ENCODE measurements at places on chromosomes 1 and 21.
A peak's percentile ranks its signal among the peaks of the same experiment; 100 is the strongest.

DNA sequence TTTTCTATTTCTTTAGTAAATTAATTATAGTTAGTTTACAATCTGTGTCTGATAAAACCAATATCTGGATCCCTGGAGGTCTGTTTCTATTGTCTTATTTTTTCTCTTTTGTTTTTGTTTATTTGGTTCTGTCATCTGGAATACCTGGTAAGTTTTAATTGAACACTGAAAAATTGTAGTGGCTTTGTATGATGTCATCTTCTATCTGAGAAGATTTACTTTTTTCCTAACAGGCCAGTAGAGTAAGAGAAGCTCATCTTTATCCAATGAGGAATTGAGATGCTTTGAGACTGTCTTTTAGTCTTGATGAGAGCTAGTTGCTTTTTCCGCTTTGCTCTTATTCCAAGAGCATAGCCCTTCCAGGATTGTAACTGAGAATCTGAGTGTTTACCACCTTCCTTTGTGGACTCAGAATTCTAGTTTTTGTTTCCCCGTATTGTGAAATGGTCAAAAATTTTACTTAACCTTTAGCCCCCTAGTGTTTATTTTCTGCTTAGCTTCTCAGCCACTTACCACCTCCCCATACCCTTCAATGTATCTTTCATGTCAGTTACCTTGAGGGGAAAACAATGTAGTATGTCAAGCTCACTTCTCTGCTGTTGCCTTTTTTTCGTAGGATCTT, 25.0 kb downstream of the PTGFRN start:
- DNase-seq, result peak; percentile 1

- DNase-seq, result no peak
Measured at GRCh38 chr1:64179588-64179987, 23.8 kb upstream of the UBE2U start.

GRCh38 chr21:17796503-17796902, 22.7 kb downstream of the C21orf91 start:
- no peak for DNase-seq

GRCh38 chr1:63612971-63613370, 19.8 kb downstream of the PGM1 start:
- no peak for DNase-seq

DNA sequence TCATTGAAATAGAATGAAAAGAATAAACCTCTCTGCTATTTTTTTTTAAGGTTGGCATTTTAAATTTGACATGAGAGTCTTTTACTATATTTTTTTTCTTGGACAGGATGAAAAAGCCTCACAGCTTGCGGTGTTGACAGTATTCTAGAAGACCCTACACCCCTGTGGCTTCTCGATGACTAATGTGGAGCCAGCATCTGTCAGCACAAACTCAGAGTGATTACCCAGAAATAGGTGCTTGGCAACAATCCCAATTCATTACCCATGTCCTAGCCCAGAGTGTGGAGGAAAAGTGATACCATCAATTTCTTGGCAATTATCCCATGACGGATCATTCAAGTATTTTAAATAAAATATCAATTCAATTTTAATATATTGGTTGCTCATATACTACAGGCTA, 186.8 kb upstream of the MAP1LC3C start:
- DNase-seq, result no peak

- no peak for DNase-seq
Measured at GRCh38 chr1:210776712-210777111, 357.2 kb downstream of the KCNH1 start.

- DNase-seq, result no peak
Measured at GRCh38 chr1:243890576-243890975, 40.5 kb upstream of the AKT3 start.

DNA sequence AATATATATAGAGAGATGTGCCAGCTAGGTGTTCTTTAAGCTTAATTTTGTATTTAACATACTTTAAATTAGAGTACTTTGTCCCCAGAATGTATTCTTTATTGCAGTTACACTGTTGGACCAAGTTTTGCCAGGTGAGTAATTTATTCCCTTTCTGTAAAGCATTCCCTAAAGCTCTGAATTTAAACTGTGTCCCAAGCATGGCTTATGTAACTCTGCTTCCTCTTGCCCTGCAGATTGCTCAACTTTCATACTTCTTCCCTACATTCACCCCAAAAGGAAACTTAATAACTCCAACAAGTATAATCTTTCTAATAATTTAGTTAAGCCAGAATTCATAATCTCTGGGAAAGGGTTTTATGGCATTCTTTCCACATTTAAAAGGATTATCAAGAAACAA, 5.6 kb downstream of the LYPLAL1 start:
- DNase-seq, result no peak

DNA sequence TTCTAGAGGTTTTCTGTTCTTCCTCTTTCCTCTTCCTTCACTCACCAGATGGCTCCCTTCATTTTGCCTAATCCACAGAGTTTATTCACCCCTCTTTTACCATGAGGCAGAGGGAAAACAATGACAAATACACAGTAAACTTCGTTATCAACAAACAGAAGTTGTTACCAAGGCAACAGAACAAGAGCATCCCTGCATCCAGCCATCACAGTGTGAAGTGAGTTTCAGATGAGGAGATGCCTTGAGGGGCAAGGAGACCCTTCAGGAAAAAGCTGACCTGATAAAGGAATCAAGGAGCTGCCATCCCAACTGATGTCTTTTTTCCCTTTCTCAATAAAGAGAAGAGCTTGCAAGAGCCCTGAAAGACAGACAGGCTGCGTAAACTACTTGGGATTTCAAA, 195.3 kb downstream of the BRINP2 start:
- no peak for DNase-seq

DNA sequence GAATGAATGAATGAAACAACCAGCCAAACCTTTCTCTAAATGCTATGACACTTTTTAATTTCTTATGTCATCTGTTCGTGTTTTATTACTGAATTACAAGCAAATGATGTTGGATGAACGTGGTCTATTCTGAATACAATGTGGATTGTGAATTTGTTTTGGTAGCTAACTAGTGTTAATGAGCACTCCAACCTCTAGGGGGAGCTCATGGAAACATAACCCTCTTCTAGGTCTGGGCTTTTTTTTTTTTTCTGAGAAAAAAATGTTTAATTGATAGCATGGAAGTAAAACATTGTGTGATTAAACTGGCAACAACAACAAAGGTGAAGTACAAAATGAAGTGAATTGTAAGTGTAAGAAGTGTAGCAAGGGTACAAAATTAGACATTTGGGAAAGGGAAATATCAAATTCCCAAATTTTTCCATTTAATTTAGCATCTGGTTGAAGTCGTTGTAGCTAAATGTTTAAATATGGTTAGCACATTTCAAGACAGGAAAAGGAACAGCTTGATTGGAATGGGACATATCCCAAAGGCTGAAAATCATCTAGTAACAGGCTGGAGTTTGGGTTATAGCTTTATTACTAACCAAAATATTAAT, 42.6 kb upstream of the PTGS2 start:
- no peak for DNase-seq

DNA sequence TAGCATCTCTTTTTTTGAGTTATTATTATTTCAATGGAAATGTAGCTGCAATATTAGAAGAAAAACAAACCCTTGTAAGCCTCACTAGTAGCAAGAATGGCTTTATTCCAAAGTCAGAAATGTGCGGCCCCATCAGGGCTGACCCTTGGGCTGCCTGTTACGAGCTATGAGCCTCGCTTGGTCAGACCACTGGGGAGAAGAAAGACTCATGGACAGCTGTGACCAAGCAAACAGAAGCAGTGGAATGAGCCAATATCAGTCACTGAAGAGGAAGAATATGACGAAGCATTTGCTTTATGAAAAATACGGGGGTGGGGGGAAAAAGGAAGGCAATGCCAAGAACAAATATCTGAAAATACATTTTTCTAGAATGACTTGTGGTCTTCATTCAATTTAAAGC, 504.5 kb downstream of the LMO4 start:
- DNase-seq, result no peak

DNA sequence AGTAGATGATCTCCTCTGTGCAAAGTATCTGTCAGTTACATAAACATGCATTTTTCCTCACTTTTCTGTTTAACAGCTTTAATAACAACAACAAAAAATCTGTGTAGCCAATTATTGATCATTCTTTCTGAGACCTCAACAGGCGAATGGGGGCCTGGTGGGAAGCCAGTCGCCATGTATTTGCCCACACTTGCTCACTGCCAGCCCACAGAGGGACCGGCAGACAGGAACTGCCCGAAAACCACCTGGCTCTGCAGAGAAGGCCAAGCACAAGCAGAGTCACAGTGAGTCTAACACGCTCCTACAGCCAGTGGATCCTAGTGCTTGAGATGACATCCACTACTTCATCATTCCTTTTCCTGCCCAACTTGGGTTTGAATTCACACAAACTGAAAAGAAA, 56.1 kb downstream of the NPHP4 start:
- DNase-seq, result no peak

DNA sequence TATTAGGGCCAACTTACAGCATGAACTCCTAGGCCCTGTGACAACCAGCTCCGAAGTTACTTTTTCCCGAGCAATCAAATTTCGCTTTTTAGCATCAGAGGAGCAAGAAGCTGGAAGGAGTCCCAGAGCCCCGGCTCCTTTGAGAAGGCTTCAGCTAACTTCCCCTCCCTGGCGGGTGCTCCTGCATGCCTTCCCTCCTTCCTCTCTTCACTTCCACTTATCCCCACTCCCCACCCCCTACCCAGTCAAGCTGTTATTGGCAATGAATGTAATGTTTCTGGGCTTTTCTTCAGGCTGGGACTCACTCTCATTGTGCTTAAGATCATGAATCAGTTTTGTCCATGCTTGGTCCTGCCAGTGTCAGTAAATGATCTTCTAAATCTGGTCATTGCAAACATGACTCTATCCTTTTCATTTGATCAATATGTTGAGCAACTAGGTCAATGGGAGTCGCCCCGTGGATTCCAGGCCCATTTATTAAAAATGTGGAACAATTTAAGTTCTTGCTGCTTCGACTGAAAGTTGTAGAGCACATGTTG, 94.5 kb upstream of the TSPAN2 start:
- no peak for DNase-seq

DNA sequence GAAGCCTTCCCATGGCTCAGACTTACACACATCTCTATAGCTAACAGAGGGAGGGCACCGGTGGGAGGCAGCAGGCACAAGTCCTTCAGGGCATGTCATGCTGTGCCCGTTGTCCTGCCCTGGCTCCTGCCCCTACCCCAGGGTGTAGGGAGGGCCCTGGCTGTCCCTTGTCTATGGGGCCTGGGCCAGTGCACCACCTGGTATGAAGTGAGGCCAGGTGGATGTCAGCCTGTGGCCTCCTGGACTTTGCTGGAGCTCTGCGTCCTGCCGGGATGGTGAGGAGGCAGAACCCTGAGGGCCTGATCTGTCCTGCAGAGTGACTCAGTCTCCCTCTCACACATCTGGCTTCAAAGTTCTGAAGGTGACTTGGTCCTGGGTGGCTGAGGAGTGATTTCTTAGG, 47.3 kb upstream of the GPR37L1 start:
- DNase-seq, result no peak

GRCh38 chr1:24795236-24795635, 50.0 kb downstream of the CLIC4 start:
- DNase-seq, result no peak

GRCh38 chr1:39109644-39110043, 83.5 kb downstream of the NDUFS5 start:
- no peak for DNase-seq

DNA sequence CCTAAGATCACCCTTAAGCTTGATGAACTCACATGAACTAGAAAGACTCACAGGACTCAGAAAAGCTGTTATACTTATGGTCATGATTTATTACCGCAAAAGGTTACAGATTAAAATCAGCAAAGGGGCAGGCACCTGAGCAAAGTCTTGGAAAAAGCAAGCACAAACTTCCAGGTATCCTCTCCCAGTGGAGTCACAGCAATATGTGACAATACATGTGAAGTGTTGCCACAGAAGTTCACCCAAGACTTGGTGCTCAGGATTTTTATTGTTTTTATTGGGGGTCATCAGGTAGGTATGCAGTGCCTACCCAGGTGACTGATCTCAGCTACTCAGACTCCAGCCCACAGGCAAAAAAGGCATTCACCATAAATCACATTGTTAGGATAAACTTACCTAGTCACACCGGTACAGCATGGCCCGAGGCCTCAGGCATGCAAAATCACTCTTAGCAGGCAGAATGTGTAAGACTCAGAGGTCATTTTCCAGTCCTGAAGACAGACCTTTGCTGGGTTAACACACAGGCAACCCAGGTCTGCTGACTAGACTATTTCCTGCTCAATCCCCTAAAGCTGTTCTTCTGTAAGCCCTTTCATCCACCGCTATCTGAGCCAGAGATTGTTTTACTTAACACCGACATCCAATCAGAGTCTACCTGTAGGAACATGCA, 55.6 kb downstream of the SSX2IP start:
- DNase-seq, result no peak

- no peak for DNase-seq
Measured at GRCh38 chr1:57860931-57861565, 437.2 kb upstream of the DAB1 start.

GRCh38 chr1:43913666-43914360, 19.8 kb upstream of the ARTN start:
- DNase-seq, result no peak

- DNase-seq, result no peak
Measured at GRCh38 chr1:74571891-74572290, 59.5 kb upstream of the LRRC53 start.

GRCh38 chr21:25649146-25649545, 10.1 kb downstream of the JAM2 start:
- DNase-seq, result no peak

DNA sequence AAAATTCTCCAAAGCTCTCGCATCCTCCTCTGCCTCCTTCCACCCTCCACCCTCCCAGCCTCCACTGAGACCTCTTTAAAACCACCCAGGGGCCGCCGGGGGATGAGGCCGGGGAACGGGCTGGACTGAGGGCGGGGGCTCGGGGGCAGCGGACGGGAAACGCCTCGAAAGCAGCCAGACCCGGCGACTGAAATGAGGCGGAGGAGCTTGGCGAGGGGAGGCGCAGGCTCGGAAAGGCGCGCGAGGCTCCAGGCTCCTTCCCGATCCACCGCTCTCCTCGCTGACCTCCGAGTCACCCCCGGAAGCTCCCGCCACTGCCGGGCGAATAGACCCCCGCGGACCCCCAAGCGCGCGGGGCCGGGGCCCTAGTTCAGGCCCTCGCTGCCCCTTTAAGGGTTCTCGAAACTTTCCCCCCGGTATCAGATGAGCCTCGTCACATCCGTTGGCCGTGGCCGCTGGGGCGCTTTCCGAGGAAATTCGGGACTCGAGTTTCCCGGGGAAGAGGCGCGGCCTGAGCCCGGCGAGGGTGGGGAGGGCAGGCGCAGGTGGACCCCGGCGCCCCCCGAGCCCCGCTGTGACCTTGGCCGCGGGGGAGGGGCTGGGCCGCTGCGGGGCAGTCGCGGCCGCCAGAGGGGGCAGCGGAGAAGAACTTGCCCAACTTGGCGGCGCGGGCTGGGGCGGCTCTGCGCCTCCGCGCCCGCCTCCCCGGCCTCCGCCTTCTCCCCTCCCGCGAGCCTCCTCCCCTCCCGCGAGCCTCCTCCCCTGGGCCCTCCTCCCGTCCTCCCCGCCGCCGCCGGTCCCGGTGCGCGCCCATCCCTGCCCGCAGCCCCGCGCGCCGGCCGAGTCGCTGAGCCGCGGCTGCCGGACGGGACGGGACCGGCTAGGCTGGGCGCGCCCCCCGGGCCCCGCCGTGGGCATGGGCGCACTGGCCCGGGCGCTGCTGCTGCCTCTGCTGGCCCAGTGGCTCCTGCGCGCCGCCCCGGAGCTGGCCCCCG, at the start of gene BACE2:
TSS of gene BACE2 (plus strand) at position 813 of the 995 bp plus-strand sequence. CDS start at position 917, 104 bp downstream.
- DNase-seq, result peak; percentile 53

- no peak for DNase-seq
Measured at GRCh38 chr1:84871181-84871580, 21.8 kb downstream of the LPAR3 start.

- DNase-seq, result no peak
Measured at GRCh38 chr1:111241797-111242196, 14.3 kb downstream of the CHI3L2 start.

All from SW 1271 (cell line).